ENCODE measurements at places on chromosomes 5 and 9.

- DNase-seq, result no peak
Observed at GRCh38 chr5:129042306-129042705, 52.2 kb upstream of the ISOC1 start.

DNA sequence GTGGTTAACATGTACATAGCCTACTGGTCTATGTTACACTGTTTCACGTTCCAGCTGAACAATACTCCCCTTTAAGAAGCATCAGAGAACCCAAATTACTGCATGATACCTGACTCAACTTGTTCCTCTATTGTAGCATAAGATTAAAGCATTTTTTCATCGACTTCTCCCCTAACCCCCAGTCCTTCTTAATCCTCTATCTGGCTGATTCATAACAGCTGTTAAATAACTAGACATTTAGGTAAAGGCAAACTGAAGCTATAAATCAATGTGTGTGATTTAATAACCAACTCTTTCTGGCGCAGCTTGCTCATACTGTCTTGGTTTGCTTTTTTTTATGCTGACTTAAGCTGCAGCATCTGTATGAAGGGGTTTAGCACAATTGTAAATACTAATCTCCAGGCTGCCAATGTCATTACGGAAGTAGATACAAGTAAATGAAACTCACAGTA lies 94.2 kb upstream of the MTAP start:
- no peak for DNase-seq

DNA sequence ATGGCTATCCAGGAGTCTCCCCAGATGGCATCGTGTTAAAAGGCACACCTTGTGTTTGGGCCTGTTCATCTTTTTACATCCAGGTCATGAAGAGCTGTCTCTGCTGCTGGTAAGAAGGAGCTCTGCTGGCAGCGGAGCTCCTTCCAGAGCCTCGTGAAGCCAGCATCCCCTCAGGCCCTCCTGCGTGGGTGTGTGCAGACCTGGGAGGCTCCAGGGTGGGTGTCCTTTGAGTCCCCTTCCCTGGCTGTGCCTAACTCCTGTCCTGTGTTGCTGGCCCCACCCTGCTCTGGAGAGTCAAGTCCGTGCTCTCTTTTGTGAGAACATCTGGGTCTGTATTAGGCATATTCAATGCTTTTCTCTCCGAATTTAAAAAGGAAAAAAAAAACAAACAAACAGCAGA lies 149.6 kb upstream of the IRX2 start:
- DNase-seq, result no peak

GRCh38 chr5:164097749-164098148 lies 592.3 kb downstream of the MAT2B start:
- DNase-seq, result no peak

DNA sequence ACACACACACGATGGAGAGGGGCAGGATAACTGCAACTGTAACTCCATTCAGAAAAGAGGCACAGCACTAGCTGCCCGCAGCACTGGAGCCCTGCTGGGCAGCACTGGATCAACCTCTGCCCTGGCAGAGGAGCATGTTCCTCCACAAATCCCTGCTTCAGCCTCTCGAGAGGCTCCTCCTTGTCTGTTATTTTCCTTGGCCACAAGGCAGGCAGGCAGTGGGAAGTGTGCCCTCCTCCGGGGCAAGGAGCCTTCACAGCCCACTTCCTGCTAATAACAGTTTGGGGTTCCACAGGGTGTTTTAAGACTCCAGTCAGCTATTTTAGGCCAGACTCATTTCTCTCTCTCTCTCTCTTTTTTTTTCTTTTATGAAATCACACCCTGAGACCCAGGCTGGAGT lies 11.8 kb downstream of the FXN start:
- DNase-seq, result no peak

GRCh38 chr9:87516222-87516925 lies 18.7 kb downstream of the DAPK1 start:
- DNase-seq, result no peak

DNA sequence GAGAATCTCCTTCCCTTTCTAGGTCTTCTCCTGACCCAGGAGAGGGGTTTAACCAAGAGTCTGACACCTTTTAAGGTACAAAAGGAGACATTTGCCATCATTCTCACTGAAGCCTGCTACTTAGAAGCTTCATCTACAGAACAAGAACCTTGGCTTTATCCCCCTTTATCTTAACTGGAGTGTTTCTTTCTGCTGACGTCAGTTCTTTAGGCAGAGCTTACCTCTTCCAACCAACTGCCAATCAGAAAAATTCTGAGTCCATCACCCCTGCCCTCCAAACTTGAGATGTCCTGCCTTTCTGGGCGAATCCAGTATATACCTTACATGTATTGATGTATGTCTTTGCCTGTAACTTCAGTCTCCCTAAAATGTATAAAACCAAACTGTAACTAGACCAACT lies 37.2 kb downstream of the PLEKHG4B start:
- DNase-seq, result no peak

GRCh38 chr9:116572095-116572748 lies 114.9 kb upstream of the TRIM32 start:
- no peak for DNase-seq

DNA sequence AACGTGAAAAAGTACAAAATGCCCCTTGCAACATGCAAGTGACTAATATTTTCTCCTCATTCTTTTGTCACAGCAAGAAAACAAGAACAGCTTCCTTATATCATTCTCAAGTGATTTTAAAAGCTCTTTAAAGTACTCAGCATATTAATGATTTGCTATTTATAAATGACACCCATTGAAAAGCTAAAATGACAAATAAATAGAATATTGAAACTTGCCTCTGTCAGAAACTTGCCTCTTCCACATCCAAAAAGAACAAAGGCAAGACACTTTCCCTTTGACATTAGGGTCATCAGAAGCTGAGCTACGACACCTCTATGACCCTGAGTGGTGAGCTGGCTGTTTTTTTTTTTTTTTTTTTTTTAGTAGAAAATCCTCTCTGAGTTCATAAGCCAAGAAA lies 339.6 kb upstream of the ITGA1 start:
- DNase-seq, result no peak

- no peak for DNase-seq
Observed at GRCh38 chr5:56631719-56632118, 183.6 kb upstream of the MAP3K1 start.

- no peak for DNase-seq
Observed at GRCh38 chr5:65020492-65020891, 251.8 kb downstream of the CWC27 start.

GRCh38 chr9:21919377-21920362 lies 74.5 kb downstream of the CDKN2A start:
- no peak for DNase-seq

DNA sequence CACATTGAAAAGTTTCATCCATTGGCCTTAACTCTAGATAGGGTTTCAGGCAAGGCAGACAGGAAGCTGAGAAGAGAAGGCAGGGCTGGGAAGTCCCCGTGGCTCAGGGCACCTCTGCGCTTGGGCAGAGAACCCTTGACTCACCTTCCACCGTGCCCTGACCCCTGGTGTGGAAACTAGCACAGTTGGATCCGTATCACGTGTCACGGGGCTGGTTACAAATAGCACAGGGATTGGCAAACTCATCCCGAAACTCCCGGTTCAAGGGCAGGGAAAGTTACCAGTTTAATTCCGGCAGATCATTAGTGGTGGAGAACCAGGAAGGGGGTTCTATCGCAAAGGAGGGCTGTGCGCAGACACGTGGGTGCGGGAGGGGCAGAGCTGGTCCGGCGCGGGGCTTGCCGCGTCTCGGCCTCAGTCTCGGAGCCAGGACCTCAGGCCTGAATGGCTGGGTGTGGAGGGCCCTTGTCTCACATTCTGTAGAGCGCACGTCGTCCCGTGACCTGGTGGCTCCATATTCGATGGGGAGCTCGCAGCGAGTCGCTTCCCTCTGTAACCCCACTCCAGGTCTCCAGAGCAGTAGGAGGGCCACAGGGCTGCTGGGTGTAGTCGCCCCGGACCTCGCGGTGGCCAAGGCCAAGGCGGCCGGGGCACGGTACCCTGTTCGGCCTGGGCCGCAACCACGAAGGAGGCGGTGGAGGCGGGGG lies 771 bp upstream of the TMEM171 start:
- no peak for DNase-seq

DNA sequence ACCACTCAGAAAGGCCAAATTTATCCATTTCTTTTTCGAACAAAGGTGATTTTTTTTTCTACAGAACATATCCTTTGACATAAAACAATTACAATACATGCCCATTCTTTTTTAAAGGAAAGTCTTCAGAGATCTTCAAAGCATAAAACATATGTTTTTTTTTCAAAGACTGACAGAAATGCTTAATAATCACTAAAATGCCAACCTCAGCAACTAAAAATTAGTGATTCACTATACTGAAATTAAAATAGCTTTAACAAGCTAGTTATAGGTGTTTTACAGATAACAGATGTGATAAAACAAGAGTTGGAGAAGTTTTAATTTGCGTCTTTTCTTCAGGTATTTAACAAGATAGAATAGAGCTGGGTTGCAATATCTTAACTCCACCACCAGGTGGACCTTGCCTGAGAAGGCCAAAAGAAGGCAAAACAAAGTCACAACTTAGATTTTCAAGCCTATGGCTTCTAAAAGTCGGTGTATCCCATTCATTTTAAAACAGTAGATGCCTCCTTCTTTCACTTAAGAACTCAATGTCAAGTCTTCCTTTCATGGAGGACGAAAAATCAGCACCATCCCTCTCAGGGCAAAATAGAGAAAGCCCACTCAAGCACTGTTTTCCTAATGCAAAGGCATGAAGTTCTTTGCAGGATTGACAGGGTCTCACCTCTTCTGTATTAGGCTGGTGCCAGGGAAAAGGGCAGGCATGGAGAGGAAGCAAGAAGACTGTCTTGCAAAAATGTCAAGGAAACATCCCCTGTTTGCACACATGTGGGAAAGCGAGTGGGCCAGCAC lies 31.1 kb upstream of the CPLX2 start:
- no peak for DNase-seq

DNA sequence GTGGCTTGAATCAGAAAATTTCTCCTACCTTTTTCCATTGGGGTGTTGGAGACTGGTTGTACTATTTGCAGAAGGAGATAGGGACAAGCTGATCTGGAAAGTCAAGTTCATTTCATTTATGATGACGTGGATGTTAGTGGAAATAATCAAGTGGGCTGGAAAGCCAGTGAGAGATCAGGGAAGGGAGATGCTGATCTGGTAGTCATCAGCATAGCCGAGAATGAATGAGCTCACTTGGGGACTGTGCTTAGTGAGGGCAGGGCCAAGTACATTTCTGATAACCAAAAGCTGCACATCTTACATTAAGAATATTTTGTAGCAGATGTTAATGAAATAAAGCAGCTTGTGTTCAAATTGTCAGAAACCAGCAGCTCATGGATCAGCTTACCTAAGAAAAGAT lies 12.1 kb downstream of the MAN2A1 start:
- DNase-seq, result no peak

DNA sequence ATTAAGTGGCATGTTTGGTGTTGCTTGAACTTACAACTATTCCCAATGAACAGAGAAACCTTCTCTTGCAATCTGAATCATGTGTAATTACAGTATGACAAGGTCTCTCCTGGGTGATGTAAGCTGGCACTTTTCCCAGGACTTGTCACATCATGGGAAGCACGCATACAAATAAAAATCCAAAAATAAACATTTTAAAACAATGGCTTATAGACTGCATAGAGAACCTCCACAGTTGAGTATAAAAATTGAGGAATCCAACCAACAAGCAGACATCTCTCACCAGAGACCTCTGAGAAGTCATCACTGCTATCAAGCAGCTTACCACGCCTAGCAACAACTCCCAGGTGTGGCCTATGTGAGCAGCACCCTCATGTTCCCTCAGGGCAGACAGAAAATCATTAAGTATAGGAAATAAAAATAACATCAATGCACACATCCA lies 3.9 kb downstream of the MLLT3 start:
- DNase-seq, result no peak

Data from activated naive CD4-positive, alpha-beta T cell (primary cell).